SK-N-DZ (cell line): ENCODE measurements at places on chromosomes 6 and 20.

GRCh38 chr6:38493931-38494547, 145.7 kb downstream of the BTBD9 start:
- peak; percentile 72 for DNase-seq

DNA sequence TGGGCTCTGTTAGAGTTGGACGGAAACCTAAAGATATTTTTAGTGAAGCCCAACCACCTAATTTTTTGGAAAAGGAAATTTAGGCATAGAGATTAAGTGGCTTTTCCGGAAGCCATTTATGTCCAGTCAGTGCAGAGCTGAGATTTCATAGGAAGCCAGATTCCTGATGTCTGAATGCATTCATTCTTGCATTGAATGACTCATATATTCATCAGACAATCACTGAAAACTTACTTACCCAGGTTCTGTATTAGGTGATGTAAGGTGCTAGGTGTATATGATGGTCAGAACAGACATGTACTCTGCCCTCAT, 4.1 kb downstream of the SH3BGRL2 start:
- no peak for DNase-seq

GRCh38 chr20:50304923-50305635, 114.4 kb downstream of the CEBPB start:
- peak; percentile 83 for DNase-seq

GRCh38 chr6:95321126-95321525, 256.2 kb upstream of the MANEA start:
- DNase-seq = no peak

DNA sequence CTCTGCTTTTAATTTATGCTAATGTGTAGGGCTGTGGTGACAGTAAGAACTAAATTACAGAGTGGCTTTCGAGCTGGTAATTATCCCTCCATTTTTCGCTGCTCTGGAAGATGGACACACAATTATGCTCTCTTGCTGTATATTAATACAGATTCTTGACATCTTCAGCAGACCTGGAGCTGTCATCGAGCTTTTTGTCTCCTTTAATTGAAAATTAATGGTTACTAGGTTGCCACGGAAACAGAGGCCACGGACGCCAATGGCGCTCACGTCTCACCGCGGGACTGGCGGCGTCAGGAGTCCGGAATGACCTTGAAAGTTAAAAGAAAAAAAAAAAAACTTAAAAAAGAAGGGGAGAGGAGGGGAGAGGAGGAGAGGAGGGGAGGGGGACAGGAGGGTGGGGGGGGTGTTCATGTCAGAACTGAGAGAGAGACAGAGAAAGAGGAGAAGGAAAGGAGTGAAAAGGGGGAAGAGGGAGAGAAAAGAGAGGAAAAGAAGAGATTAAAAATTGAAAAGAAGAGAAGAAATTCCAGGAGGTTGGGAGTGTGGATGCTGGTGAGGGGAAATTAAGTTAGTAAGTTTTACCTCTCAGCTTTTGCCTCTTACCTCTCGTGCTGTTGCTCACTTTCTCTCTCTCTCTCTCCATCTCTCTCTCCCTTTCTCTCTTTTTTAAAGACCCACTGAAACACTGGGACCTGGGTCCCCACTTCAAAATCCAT, 22.1 kb upstream of the FOXP4 start:
- DNase-seq = peak; percentile 32

DNA sequence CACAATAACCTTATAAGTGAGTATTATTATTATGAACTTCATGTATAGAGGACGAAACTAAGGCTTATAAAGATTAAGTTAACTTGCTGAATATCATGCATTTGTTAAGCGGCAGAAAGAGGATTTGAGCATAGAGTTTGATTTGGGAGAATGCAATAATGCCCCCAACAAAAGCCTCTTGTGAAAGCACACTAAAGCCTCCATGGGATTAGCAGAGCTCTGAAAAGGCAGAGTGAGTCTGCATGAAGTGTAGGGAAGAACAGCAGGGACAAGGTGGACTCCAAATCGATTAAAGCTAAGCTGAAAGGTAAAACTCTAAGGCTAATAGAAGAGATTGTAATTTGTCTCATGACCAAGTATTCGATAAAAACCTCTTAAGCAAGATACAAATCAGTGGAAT, 100.3 kb downstream of the SH3BGRL2 start:
- no peak for DNase-seq

DNA sequence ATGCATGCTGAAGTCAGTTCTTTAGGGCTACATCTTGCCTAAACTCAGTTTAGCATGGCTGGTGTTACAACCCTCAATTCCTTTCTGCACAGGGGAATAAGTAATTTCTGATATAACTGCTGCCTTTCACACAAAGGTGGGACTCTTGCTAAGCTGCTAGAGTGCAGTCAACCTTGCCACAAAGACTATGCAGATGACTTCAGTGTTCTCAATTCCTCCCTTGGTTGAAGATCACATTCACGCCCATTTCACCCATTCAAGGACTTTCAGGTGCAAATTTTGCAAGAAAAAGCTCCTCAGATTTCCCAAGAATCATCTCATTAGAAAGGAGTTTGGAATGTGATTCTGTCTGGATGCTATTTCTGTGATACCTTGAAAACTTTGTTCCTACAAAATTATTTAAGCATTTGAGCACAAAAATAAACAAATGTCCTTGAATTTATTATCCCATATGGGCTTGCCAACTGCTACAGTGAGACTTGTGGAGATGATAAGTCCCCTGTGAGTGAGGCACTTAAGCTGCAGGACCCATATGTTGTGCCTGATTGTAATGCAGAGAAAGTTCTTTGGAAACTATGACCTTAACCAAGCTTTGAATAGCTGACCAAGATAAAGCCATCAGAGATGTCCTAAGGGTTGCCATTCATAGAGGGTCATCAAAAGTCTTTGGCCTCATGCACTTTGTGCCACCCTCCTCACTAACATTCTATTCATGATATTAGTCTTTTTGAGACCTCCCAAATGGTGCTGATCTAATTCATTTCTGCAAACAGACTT, 111.8 kb downstream of the PLCB4 start:
- no peak for DNase-seq

- no peak for DNase-seq
Observed at GRCh38 chr20:14991023-14991422, 653.6 kb upstream of the FLRT3 start.

GRCh38 chr6:136791296-136792094, 782 bp downstream of the MAP3K5 start:
- peak; percentile 49 for DNase-seq

- no peak for DNase-seq
Observed at GRCh38 chr20:47720636-47721427, 64.4 kb downstream of the SULF2 start.

DNA sequence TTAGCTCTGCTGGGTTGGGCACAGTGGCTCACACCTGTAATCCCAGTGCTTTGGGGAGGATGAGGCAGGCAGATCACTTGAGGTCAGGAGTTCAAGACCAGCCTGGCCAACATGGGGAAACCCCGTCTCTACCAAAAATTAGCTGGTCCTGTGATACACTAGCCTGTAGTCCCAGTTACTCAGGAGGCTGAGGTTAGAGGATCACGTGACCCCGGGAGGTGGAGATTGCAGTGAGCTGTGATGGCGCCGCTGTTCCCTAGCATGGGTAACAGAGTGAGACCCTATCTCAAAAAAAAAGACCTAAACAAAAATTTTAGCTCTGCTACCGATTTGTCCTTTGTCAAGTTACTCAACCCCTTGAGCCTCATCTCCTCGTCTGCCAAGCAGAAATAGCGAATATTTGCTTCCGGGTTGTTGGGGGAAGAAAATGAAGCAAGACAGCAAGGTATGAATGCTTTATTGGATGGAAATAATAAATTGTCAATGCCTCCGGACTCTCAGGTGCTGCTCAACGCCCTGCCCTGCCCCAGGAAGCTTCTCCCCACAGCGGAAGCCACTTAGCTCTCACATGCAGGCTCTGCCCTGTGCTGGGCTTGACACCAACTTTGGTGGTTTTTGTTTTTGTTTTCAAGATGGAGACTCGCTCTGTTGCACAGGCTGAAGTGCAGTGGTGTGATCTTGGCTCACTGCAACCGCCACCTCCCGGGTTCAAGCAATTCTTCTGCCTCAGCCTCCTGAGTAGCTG, 24.9 kb upstream of the ITCH start:
- no peak for DNase-seq

- no peak for DNase-seq
Observed at GRCh38 chr6:107310362-107310761, 149.0 kb downstream of the PDSS2 start.

DNA sequence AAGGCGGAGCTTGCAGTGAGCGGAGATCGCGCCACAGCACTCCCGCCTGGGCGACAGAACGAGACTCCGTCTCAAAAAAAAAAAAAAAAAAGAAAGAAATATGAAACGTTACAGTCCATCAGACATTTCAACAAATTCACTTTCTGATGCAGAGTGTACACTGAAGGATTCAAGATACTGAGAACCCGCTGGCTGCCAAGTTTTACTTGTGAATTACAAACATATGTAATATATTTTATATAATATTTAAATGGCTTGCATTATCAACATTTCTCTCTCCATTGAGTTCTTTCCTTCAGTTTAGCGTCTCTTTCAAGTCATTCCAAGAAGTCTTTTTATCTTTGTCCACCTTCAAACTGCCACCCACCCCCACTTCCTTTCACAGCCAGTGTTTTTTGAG, 240.9 kb upstream of the RNF217 start:
- no peak for DNase-seq

DNA sequence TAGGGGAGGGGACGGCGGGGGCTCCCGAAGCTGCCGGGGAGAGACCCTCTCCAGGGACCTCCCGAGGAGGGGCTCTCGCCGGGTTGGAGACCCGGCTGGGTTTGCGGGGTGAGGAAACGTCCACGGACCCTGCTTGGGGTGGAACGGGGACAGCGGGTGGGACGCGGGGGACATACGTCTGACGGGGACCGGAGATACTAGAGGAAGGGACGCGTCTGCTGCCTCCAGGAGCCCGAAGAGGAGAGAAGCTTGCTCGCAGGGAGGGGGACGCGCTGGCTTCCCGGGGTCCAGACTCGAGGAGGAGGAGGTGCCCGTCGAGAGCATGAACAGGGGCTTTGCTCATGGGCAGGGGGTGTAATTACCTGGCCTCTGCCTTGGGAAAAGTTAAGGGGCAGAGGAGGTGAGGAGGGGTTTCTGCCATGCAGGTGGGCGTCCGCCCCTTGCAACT, 593 bp downstream of the DNMT3B start:
- DNase-seq = peak; percentile 41

DNA sequence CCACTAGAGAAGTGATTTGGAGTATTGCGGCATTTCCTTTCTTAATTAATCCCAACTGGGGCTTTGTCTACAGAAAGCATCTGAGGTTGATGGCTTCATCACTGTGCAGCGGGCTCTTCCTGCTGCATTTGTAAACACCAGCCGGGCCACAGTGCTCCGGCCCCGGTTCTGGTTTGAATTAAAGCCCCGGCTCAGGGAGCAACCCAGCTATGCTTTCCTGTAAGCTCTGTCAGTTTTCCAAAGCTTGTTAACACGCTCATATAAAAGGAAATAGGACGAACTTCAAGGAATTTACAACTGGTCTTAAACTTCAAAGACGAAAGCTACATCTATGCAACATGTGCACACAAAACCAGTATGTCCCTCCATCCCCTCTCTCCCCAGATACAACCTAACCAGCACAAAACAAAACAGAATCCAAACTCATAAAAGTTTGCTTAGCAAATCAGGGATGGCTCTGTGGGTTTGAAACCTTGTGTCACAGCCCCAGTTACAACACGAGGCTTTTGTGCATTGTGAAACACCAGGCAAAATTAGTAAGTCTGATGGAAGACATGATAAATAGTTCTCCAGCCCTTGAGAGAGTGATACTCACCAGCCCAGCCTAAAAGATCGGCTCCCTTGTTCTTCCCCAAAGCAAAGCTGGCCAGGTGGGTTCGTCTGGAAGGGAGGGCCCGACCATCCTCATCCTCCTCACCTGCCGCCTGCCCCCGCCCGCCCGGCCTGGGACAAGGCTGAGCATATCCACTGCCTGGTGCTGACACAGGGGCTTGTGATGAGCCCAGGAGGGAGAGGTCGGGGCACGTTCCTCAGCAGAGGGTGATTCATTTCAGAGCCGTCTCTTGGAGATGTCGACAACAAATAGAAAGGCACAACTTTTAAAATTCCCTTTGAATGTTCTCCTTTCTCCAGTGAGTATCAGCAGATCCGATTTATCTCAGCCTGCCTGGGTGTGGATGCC, 197.9 kb downstream of the TFAP2C start:
- DNase-seq = no peak

GRCh38 chr6:6699741-6700367, 111.3 kb downstream of the LY86 start:
- no peak for DNase-seq

GRCh38 chr20:56574531-56575142, 41.6 kb downstream of the FAM209B start:
- no peak for DNase-seq

DNA sequence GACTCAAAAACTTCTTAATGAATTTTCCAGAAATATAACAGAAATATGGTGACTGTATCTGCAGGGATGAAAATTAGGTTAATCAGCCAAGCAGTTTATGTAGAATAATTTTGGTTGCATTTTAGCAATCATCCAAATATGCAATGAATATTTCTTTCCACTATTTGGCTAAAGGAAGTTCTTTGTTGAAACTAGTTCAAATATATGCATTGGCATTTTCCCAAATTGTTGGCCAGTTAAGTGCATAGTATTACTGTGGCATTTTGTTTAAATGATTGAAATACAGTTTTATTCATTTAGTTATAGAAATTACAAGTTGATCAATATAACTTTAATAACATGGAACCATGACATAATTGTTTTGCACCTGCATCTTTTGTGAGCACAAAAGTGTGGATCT, 115.5 kb downstream of the DOK5 start:
- DNase-seq = no peak

DNA sequence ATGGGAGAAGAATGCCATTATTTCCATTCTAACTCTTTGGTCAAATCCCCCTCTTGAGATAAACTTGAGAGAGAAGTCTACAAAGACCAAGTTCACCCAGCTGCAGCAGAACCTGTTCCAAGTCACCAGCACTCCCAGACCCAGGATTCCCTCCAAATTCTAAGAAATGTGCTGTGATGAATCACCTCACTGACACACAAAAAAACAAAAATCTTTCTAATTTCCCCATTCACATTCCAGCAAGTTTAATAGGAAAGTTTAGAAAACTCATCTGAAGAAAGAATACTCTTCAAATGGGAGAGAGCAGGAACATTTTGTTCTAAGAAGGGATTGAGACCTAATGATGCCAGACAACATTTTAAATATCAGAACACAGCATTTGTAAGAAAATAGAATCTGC, 213.6 kb upstream of the PLCB4 start:
- no peak for DNase-seq

DNA sequence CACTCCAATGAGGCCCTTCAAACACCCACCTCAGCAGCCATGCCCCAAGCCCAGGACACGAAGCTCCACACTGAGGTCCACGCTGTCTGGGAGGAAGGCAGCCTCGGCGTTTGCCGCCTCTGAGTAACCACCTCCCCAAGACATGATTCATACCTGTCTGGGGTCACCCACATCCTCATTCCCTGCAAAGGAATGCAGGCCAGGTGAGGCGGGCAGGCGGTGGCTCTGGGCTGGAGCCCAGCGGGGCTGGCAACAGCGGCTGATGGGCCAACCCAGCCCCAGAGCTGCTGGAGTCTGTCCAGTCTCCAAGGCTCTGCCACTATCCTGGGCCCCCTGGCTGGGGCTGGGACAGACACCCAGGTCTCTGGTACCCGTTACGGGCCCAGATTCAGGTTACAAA, 14.8 kb downstream of the PMEPA1 start:
- DNase-seq = no peak
